AG10803 (cell line): ENCODE measurements at places on chromosomes 1 and 21.

GRCh38 chr1:44212355-44213221, 683 bp upstream of the DMAP1 start:
- DNase-seq = no peak

GRCh38 chr1:29959356-29959755, 723.0 kb downstream of the PTPRU start:
- DNase-seq = no peak

GRCh38 chr1:110765640-110766335, 91.0 kb upstream of the KCNA3 start:
- DNase-seq = peak; percentile 56

DNA sequence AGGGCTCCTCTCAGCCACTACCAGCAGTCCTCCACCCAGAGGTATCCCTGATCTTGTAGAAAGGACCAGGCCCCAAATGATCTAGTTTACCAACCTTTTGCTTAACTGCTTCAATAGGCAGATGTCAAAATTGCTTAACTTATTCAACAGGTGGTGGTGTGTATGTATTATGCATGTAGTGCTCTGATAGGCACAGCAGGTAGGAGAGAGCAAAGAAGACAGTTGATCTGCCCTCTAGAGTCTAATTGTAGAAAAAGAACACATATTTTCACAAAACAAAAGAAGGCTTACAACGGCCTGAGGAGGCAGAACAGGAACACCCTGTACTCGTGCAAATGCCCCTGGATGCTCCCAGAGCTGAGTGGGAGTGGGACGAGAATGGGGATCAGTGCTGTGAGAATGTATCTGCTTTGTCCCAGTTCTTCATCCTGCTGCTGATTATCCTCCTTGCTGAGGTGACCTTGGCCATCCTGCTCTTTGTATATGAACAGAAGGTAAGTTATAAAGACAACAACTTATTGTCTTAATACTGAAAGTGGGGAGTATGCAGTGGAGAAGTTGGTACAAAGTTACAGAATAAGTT, 21.1 kb downstream of the CD53 start:
- DNase-seq = no peak

DNA sequence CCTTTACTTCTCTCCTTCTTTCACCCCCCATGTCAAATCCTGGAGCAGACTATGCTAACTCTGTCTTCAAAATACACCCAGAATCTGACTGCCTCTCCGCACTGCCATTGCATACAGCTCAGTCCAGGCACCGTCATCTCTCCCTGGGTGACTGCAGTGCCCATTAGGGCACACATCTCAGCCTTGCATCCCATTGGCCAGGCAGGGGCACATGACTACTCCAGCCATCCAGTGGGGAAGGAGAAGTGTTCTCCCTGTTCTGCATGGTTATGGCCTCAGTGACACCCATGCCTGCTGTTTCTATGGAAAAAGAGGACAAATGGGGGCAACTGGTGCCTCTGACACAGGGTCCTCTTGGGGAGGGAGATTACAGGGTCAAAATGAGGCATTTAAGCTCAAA, 270.5 kb downstream of the MATN1 start:
- no peak for DNase-seq

DNA sequence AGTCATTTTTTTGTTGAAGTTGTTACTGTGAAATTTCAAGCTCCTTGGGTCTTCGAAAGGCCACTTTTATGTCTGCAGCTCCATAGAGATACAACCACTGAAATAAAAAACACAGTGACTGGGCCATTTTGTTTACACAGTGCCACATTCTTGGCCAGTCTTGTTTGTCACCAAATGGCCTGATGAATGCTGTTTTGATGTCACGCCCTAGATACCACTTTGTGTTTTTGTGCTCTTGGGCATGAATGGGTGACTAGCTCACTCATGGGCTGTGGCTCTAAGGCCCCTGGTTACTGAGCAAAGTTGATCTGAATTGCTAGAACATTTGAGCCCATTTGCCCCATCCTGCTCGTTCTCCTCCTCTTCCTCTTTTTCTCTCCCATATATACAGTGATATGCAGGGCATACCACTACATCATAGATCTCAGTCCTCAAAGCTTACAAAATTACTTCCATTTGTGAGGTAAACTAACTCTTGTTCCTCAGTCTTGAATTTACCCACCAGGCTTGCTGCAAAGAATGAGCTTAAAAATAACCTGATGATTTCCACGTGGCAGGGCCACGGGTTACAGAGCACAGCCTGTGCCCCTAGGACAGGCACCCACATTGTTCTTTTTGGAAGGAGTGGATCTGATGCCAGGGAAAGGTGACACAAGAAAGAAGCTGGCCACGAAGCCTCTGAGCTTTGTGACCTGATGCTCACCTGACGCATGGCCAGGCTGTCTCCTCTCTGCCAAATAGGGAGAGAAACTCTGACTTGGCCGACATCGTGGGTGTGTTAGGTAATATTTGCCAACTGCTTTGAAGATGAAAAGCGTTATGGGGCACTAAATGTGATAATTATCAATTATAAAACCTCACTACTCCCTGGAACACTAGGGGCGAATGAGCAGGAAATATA, 92.4 kb downstream of the RUNX1 start:
- DNase-seq = no peak

GRCh38 chr1:43953361-43953760, 6.6 kb downstream of the IPO13 start:
- no peak for DNase-seq

DNA sequence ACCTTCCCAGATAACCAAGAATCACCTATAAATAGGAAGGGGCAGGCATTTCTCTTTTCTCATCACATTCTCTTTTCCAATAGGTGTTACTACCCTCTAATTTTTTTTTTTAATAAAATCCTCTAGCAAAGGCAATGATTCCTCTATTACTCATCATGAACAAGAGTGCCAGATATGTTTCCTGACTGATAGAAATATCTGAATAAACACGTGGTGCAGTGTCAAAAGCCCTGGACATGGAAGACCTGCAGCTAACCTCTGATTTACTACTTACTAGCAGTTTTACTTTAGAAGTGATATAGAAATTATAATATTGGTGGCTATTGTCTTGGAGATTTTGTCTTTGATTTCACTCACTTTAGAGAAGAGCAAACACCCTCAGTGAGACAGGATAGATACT, 194.6 kb upstream of the SAMSN1 start:
- DNase-seq = no peak

DNA sequence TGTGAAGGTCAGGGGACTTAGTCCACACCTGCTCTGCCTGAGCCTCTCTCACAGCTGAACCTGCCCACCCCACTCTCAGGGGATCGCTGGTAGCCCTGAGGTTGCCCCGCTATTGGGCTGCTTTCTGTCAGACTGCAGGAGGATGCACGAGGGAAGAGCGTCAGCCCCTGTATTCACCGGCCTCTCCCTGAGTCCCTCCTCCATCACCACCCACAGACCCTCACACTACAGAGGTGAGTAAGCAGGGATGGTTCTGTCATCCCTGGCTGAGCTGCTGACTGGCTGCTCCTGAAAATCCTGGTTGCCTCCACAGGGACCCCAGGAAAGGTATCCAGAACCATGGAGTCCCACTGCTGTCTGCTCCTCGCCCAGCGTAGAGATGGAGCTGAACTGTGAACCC, 118.7 kb downstream of the SYT2 start:
- DNase-seq = no peak

- no peak for DNase-seq
These were observed 3.0 kb downstream of the TTC39A start for GRCh38 chr1:51327386-51327785.

- no peak for DNase-seq
These were observed 35.2 kb downstream of the KANK4 start for GRCh38 chr1:62283986-62284385.
